Transverse colon (tissue), 4 donors: ENCODE measurements at places on chromosomes 6 and 20.

DNA sequence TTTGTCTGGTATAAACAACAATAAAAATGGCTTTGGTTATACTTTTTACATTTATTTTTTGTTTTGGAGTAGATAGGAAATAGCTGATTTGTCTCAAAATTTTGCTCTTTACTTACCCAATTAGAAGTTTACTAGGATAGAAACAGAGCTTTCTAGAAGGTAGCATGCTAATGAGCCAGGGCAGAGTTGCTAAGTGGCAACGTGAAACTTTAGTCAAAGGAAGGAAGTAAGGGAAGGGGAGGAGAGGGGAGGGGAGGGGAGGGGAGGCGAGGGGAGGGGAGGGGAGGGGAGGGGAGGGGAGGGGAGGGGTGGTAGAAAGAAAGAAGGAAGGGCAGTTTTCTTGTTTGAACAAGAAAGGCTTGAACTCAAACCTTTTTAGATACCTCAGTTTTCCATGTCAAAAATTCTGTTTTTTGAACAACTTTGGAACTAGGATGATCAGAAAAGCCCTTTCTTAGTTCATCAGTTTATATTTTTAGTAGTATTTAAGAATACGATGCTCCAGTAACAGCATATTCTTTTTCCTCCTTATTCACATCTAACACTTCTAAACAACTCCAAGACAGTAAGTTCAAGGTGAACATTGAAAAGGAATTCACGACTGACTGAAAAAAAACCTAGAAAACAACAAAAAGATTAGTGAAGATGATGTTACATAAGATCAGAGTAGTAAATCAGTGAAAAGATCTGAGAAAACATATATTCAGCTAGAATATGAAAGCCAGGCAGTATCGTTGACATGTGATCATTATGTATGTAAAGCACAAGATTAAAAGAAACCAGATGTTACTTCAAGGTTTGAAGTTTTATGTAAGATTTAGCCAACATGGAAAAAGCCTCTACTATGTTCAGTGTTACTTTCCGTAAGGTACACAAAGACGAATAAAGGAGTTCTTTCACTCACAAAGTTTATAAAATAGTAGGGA lies 263.4 kb downstream of the ARHGAP18 start:
- DNase-seq: no peak

DNA sequence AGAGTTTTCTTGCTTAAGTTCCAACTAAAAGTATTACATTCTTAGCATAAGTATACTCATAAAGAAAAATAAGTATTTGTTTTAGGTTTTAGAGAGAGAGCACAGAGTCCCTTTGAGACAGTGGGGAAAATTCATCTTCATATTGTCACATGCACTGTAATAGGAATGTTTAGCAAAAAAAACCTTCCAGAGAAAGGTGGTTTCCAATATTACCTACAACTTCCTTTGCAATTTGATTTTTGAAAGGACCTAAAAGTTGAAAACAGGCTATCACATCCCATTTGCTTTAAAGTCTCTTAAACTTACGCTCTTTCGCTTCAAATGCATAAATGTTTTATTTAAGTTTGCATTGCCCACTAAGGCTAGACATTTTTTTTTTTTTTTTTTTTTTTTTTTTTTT lies 86.4 kb downstream of the OPRM1 start:
- no peak for DNase-seq

- no peak for DNase-seq
These were observed 692.1 kb downstream of the HTR1B start for GRCh38 chr6:76771059-76771634.

DNA sequence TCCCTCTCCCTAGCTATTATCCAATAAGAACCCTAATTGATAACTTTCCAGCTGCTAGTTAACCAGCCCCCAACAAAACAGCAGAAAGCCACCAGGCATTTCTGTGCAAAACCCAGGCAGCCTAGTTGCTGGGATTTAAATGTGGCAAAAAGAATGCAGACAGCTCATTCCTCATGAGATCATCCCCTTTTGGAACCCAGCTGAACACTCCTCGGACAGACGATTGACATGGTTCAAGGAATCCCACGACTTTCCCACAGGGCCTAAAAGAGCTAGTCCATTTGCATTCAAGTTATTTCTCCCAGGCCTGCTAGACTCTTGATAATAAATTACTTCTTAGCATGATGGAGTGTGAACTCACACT lies 24.0 kb downstream of the JAG1 start:
- DNase-seq: peak; percentile 1

DNA sequence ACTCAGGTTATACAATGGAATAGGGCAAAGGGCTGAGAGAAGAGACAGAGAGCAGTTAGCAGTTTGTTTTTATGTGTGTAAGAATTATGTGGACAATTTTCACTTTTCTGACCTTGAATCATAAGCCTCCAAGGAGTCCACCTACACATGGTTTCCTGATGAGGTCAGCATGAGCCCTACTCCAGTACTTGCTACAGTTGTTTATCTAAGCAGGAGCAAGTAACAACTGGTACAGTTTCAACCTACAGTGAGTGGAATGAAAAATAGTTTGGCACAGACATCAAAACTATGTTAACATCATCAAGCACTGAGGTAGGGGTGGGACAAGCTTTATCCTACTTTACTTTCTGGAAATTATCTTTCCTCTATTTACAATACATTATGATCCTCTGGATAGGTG lies 426.7 kb upstream of the ID4 start:
- no peak for DNase-seq

- no peak for DNase-seq
These were observed 65.5 kb upstream of the CLVS2 start for GRCh38 chr6:122930252-122931180.

DNA sequence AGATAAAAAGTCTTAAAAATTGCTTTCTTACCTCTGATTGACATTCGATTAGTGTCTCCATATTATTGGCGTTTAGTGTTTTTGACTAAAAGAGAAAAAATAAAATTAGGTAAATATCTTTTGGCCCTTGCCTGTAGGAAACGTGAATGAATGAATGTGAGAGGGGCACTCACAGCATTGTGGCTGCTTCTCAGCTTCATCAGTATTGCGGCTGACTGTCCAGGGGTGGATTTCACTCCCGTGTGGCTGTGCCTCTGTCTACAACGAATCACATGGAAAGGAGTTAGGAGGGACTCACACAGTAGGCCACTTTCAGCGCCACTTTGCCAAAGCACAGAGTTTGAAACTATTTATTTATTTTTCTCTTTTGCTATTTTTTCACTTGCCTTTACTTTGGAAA lies 844 bp downstream of the TAGAP start:
- no peak for DNase-seq
